A549 (cell line): ENCODE measurements at places on chromosomes 7 and 10.

DNA sequence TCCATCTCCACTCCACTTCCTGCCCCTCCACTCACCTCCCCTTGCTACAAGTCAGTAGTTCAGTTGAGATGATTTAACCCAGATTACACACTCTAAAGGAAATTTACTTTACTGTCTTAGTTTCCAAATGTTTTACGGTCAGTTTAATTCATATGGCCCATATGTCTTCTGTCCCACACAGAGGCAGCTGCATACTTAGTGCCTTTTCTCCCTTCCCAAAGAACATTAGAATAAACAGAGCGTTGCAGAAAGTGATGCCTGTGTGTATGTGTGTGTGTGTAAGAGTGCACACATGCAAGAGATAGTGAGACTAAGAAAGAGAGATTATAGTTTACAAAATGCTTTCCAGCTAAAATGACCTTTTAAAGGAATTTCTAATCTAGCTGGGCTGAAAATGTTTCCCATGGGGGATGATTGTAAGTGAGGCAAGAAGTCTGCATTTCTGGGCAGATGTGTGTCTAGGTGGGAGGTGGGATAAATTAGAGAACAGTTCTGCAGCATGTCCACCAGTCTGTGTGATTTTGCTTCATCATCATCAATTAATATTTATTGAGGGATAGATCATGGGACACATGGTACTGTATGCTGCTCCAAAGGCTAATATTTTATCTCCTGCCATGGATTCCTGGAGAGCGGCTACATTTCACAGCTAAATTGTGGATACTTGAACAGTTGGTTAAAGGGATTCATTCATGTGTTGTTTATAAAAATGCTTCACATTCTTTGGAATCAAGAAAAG, 81.5 kb downstream of the NXPH1 start:
- no peak for DNase-seq

DNA sequence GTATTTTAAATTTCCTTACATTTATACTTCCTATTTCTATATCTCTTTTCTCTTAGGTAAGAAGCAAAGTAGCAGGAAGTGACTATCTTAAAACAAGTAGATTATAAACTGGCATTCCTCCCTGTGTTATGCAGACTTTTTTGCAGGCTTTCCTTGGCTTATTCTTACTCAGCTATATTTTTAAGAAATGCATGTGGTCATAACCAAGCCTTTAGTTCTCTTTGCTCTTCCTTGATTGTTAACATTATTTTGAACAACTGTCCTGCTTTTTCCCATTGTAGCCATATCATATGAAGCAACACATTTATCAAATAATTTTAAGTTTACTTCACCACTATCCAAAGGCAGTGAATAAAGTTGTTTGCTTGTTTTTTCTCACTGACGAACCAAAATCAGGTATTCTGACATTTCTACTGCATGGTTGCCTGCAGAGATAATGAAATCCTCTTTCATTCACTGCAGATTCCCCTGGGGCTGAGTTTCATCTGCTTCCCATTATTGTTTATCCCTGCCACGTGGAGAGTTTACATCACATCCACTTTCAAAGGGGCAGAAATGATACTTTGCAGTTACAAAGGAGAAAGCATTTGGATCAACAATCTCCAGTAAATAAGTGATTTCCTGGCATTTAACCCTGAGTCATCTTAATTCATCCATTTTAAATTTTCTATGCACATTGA, 389.9 kb upstream of the SEMA3C start:
- no peak for DNase-seq

DNA sequence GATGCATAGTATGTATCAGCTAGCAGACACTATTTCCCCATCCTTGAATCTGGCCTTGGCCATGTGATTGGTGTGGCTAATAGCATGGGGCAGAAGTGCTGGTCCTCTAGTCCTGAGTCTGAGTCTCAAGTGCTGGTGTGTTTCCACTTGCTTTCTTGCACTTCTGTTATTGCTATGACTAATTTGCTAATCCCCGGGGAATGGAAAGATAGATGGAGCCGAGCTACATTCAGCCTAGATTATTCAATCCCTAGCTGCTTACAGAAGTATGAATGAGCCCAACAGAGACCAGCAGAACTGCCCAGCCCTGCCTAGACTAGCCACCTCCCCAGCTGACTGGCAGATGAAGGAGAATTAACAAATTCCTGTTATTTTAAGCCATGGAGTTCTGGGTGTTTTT, 53.2 kb upstream of the SYPL1 start:
- no peak for DNase-seq

DNA sequence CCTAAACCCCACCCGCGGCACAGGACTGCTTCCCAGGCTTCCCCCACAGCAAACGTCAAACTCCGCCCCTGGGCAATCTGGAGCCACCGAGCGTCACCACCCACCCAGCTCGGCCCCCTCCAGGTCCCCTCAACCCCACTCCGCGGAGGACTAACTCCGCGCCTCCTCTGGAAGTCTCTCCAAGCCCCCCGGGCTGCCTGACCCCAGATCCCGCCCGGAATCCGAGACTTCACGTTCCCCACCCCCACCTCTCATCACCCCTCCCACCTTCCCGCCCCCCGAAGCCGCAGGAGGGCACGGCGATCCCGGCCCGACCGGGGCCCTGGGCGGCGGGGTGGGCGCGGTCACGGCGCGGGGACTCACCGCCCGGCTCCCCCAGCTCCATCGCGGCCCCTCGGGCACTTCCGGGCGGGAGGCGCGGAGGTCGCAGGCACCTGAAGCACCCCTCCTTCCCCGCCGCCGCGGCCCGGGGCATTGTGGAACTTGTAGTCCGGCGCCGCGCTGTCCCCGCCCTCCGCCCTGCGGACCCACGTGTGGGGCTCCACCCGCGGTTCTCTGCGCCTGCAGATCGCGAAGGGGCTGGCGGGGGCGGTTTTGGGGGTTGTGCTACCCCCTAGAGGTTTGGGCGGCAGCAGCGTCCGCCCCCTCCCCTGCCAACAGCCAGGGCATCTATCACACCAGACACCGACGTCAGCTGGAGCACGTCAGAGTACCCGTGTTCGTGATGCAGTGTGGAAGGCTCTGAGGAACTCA, at the start of gene TMUB1:
TMUB1 (minus strand) TSS at position 423 of the 753 bp plus-strand sequence. CDS start 930 bp downstream, outside the sequence.
- DNase-seq: peak; percentile 64

DNA sequence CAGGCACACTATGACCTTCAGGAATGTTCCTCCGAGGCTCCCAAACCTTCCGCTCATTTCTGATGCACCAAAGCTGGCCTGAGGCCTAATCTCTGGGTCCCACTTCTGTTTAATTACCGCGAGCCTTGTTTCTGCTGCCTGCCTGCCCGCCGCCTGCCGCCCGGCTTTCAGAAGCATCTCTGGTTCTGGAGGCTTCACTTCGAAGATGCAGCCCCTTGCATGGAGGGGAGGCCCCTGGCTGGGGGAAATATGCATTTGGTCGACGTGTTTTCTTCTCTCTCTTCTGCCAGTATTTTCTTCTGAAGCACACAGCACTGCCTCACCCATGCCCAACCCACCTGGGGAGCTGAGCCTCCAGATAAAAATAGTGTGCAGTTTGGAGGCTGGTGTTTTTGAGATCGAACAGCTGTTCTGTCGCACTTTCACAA, 166.9 kb downstream of the PAXIP1 start:
- DNase-seq: no peak

DNA sequence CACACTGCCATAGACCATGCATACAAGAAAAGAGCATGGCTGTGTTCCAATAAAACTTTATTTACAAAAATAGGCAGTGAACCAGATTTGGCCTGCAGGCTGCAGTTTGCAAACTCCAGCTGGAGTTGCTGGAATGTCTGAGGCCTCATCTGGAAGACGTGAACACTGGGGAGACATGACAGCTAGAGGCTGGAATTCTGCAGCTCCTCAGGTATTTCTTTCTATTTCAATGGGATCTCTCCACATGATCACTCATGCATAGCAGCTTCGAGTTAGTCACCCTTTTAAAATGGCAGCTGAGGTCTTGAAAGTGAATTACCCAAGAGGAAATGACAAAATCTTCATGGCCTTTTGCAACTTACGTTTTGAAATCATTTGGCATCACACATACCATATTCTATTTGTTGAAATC, 52.6 kb upstream of the BET1 start:
- no peak for DNase-seq

GRCh38 chr10:47067949-47068940, 157.0 kb downstream of the PTPN20 start:
- DNase-seq: no peak

- peak; percentile 58 for DNase-seq
Observed at GRCh38 chr10:33335551-33335800, 1.0 kb upstream of the NRP1 start.

DNA sequence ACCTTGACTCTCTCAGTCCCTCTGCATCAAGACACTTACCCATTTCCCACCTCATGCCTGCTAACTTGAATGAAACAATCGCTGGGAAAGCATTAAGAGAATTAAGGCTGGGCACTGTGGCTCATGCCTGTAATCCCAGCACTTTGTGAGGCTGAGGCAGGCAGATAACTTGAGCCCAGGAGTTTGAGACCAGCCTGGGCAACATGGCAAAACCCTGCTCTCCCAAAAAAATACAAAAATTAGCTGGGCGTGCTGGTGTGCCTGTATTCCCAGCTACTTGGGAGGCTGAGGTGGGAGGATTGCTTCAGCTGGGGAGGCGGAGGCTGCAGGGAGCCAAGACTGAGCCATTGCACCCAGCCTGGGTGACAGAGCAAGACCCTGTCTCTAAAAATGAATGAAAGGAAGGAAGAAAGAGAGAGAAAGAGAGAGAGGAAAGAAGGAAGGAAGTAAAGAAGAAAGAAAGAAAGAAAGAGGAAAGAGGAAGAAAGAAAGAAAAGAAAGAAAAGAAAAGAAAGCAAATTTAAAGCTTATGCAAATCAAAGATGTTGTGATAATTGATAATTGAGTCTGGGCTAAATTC, 646 bp downstream of the SERPINE1 start:
- DNase-seq: no peak

DNA sequence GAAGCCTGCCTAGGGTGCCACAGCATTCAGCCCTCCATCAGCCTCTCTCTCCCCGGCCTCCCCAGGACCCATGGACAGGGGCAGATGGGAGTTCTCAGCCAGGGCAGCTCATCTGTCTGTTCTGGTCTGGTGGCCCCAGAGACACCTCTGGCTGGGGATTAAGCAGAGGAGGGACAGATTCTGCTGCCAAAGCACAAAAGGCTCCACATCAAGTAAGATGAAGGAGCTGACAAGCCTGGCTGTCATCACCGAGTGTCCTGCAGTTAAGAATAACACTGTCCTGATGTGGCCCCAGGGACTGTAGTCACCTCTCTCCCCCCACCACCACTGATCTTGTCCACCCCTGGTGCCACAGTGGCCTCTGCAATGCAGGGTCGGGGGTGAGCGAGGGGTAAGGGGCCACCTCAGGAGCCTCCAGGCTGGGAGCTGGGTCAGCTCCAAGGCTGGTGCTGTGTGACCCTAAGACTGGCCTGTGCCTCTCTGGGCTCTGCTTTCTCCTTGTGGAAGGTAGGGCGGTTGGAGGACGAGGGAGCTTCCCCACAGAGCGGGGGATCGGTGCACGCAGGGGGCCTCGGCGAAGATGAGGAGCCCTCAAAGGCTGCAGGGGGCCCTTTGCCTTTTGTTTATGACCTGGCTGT, 18.7 kb downstream of the C10orf105 start:
- DNase-seq: no peak

DNA sequence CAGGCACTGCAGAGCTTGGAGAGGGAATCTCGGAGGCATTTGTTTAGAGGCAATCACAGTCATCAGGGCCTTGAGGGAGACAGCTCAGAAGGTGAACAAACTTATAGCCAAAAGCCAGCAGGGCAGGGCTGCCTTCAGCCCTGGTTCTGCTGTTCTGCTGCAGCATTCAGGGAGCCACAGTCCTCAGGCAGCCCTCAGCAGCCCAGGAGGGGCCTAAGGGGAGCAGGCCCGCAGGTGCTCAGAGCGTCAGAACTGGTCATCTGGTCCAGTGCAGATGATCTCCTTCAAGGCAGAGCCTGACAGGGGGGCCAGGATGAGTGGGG, 84.7 kb downstream of the ARHGAP22 start:
- DNase-seq: no peak

- DNase-seq: no peak
Observed at GRCh38 chr7:92647652-92648051, 57.5 kb upstream of the FAM133B start.

DNA sequence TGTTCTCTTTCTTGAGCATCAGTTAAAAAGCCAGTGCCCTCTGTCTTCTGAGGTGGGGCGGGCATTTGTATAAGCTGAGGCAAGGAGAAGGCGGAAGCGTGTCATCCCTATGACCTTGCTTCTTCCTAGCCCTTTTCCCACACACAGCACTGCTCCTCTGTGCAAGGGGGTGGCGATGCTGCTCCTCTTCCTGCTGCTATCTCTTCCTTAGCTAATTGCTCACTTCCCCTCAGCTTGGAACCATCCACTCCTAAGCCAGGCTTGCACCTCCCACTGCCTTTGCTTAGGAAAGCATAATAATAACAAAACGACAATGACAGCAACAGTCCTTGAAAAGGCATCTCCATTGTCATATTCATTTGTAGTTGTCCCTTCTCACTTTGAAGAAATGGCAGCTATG, 366.9 kb downstream of the PHTF2 start:
- DNase-seq: no peak
